ENCODE measurements at places on chromosomes 16 and 17.

DNA sequence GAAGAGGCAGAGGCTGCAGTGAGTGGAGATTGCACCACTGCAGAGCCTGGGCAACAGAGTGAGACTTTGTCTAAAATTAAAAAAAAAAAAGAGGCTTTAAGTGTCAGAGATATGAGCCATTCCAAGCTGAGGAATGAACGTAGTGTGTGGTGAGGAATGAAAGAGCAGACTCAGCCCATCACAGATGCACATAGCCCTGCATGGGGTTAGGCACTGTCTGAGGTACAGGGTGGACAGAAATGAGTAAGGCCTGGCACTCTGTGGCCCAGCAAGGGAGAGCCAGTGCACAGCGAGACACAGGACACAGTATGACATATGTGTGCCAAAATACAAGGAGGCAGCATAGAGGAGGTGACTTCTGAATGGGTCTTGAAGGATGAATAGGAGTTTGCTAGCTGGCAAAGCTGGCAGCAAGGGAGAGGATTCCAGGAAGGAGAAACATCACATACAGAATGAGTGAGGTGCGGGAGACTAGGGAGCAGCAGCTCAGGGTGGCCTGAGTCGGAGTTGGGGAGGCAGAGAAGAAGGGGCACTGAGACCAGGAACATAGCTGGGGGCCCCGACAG is 8.7 kb upstream of the ZNF469 start:
- no peak for DNase-seq

GRCh38 chr17:59800530-59800942 is 92.2 kb downstream of the TUBD1 start:
- DNase-seq = no peak

- no peak for DNase-seq
Measured at GRCh38 chr16:24876231-24876630, 30.5 kb downstream of the SLC5A11 start.

GRCh38 chr17:75652934-75653549 is 13.9 kb downstream of the RECQL5 start:
- peak; percentile 28 for DNase-seq

GRCh38 chr17:49123061-49123460 is 9.5 kb upstream of the B4GALNT2 start:
- DNase-seq = no peak

GRCh38 chr16:55203570-55203969 is 120.4 kb upstream of the IRX6 start:
- no peak for DNase-seq

DNA sequence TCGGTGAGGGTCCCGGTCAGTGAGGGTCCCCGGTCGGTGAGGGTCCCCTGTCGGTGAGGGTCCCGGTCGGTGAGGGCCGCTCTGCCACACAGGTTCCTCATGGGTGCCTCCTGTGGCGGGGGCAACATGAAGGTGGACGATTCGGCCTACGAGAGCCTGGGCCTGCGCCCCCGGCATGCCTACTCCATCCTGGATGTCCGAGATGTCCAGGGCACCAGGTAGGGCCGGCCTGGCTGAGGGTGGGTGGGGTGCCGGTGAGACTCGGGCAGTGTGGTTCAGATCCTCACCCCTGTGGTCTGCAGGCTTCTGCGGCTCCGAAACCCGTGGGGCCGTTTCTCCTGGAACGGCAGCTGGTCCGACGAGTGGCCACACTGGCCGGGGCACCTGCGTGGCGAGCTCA is 9.0 kb upstream of the PRR35 start:
- no peak for DNase-seq

Data from CD4-positive, alpha-beta T cell treated with Interferon alpha-2 for 1 hour (primary cell).